ENCODE measurements at places on chromosomes 2 and 18. TPM values are rescaled to one million over a fixed set of nuclear protein-coding genes. Genes with fewer than 3 reads are reported as not detected.

The ZSWIM2 gene
- not detected for total RNA-seq

DNA sequence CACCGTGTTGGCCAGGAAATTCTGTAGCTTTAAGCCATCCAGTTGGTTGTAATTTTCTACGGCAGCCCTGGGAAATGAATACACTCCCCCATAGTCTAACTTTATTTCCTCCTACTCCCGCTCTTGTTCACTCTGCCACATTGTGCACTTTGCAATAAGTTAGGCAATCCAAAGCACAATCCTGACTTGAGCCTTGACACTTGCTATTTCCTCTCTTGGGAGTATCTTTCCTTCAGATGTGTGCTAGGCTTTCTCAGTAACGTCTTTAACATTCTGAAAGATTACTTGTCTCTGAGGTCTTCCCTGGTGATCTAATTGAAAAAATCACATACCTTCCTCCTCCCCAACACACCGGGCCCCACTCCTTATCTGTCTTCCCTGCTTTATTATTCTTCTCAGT is 65.9 kb upstream of the RAB27B start:
- DNase-seq, result no peak

The HOXD8 gene
- total RNA-seq, result 5.6 TPM

GRCh38 chr18:22204996-22205395 is 35.6 kb downstream of the GATA6 start:
- DNase-seq, result no peak

- no peak for DNase-seq
Measured at GRCh38 chr2:84319581-84319980, 139.5 kb downstream of the SUCLG1 start.

DNA sequence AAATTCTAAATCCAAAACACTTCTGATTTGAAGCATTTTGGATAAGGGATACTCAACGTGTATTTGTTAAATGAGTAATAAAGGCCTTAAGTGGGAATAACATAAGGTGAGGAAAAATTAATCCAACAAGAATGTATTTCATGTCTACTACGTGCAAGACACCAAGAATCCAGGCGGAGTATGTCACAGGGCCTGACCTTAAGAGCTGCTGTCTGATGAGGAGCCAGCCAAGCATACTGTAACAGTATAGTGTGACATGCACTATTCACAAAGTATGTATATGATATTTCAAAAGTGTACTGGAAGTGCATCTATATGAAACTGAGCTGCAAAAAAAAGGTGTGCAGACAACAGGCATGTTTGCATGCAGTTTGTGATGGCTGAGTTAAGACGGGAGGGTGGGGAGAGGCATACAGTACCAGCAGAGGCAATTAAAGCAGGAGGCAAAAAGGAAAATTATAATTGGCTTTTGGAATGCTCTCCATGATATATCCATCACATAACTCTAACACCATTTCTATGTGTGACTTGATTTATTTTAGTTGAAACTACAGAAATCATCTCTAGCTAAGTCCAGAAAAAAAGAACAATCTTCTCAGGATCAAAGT is 18.2 kb downstream of the IWS1 start:
- DNase-seq, result no peak
